ENCODE measurements at places on chromosomes 1 and 21.

- no peak for DNase-seq
Observed at GRCh38 chr1:209884665-209885117, 53.3 kb upstream of the SYT14 start.

DNA sequence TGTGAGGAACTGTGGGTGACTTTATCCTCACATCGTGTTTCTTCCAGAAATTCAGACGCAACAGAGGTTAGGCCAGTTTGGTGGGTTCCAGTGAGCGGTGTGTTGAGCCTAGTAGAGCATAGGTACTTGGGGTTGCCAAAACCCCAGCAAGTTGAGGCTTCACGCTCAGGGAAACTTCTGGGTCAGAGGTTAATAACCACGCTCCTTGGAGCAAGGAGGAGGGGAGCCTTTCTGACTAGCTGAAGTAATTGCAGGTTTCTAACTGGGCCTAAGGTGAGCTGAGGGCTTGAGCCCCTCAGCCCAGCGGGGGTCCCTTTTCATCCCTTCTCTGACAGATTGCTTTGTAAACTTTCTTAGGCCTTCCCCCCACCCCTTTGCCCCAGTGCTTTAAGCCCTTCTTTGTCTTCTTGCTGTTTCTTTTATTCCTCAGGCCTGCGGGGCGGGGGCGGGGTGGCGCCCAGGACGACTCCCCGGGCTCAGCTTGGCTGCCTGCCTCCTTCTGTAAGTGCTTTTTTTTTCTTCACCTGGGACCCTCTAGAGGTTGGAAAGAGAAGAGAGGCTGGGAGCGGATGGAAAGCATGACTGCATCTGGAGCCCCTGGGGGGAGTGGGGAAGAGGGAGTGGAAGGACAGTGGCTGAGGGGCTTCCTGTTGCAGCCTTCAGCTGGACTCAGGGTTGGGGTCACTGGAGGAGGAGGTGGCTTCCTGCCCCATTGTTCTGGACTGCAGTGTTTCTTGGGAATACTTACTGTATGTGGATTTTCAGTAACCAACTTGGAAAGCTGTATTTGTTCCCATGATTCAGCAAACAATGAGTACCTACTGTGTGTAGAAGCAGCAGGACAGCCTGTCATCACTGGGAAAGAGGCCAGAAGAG lies 1.3 kb upstream of the ZNF436 start:
- no peak for DNase-seq

DNA sequence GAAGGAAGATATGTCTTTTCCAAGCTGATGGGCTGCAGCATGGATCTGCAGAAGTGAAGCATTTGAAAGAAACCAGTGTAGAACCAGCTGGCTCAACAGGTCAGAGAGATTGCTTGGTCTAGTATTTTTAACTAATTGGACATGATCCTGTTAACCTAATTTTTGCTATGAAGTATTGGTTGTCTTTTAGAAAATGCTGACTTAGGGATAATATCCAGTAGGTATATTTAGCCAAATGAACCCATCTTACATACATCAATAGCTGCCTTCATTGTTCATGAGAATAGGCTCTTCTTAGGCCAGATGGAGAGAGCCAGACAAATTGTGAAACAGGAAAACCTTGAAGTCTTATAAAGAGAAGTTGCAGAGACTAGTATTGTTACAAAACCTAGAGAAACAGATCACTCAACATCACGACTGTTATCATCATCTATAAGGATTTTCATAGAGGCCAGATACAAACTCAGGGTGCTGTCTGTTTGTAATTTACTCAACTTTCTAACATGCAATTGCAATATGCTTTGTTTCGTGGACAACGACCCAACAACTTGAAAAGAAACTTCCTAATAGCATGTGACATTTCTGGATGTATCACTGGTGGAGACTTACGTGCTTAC lies 148.2 kb downstream of the DISC1 start:
- no peak for DNase-seq

GRCh38 chr1:167418391-167418790 lies 99.9 kb downstream of the CD247 start:
- no peak for DNase-seq

DNA sequence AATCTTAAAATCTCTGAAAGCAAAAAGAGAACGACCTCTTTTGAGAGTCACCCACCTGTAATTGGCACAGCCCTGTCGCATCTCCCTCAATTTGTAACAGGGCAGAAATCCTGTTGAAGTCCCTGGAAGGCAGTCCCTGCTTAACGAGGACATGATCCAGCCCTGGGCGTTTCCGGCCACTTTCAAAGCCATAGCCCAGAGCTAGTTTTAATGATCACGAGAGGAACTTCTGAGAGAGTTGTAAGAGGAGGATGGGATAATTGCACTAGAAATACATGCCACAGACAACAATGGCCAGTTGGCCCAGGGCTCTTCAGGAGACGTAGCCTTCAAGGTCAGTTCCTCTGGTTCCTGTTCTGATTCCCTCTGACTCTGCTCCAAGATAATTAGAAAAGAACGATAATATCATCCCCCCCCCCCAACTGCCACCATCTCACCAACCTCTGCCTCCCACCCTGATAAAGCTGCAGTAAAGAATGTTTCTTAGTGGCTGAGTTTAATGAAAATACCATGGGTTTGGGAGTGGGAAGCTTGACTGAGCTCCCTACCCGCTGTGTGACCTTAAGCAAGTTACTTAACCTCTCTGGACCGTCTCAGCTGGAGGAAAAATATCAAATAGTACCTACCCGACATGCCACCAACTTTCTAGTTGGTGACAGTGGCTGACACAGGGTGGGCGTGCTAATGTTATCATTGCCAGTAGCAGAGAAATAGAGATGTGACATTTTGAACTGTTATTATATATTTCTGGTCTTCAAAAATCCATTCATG lies 140.0 kb downstream of the OMA1 start:
- DNase-seq = no peak

GRCh38 chr1:246760422-246761347 lies 36.5 kb downstream of the SCCPDH start:
- DNase-seq = no peak

DNA sequence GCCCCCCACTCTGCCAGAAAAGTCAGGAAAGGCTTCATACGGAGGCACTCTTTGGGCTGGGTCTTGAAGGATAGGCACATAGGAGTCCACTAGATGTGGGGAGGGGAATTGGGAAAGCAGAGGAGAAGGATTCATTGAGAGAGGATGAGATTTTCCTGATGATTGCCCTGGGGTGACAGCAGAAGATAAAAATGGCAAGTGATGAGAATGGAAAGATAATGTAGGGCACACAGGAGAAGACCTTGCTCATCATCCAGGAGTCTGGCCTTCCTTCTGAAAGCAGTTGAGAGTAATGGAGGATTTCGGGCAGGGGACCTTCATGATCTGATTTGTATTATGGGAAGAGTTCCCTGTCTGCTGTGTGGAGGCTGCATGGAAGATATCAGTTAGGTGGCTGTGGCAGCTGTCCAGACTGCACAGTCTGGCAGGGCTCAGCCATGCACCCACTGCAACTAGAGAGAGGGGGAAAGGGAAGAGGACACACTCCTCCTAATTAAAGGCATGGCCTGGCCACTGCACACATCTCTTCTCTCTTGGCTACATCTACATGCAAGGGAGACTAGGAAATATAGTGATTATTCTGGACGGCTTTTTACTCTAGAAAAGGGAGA lies 9.6 kb upstream of the FABP3 start:
- no peak for DNase-seq

GRCh38 chr1:8090241-8090702 lies 64.2 kb upstream of the ERRFI1 start:
- no peak for DNase-seq

GRCh38 chr1:186915555-186915954 lies 86.8 kb downstream of the PLA2G4A start:
- DNase-seq = no peak

DNA sequence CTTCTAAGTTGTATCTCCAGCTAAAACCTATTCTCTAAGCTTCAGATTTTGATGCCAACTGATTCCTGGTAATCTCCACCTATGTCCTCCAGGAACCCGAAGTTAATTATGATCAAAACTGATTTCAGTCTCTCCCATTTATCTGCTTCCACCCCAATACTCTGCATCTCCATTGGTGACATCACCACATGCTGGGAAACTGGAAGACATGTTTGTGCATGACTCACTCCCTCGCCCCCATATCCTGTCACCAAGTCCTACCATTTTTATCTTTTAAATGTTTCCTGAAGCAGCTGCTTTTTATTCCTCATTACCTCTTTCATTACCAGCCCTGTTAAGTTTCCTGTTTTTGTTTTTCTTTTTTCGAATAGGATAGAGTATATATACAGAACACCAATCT lies 228.5 kb downstream of the LRRC40 start:
- no peak for DNase-seq

DNA sequence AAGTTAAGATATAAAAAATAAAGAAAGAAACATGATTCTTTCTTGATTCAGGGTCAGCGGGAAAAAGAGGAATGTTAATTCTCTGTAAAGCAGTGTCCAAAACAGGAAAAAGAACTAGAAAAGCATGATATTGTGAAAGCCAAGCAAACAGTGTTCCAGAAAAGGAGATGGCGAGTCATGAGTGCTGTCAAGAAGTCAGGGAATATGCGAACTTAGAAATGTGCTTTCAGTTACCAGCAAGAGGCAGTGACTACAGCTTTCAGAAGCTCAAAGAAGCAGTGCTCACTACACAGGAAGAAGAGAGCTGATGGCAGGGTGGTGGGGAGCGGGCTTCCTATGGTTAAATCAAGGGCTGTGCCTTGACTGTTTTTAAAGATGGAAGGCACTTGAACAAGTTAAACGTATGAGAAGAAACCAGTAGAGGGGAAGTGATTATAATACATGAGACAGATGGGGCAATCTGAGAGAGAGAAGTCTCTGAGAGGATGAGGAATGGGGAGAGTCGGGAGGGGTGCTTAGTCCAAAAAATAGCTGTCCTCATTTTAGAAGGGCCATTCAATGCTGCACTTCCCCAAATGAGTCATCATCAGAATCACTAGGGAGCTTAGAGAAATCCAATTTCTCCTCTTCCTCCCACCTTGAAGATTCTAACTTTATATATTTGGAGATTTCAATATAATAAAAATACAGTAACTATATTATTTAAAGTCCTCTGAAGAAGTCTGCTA lies 90.4 kb downstream of the KCNK1 start:
- no peak for DNase-seq

- no peak for DNase-seq
Observed at GRCh38 chr1:41390573-41390972, 29.3 kb downstream of the FOXO6 start.

GRCh38 chr1:225928186-225929175 lies 4.4 kb upstream of the PYCR2 start:
- no peak for DNase-seq

DNA sequence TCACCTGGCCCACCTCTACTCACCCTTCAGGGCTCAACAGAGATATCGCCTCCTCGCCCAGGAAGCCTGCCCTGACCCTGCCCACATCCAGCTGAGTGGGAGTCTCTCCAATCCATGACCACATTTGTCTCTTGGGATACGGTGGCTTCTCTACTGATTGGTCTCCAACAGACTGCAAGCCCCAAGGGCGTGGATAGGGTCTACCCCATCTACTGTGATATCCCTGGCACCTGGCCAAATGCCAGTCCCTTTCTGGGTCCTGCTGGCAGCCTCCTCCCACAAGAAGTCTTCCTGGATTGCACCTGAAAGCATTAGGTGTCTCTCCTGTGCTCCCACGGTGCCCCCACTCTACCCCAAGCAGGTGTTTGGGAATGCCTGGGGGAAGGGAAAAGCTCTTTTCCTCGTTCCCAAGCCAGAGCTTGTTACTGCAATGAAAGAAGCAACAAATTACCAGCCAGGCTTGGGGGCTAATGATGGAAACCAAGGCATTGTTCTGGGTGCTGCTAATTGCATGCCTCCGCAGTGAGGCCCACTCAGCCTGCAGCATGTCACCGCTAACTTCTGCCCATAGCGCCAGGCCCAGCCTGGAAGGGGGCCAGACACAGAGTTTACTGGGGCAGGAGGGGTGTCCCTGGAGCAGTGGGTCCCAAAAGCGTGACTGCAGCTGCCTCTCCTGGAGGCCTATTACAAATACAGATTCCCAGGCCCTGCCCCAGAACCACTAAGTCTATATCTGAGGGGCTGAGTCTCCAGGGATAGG lies 90.7 kb upstream of the IFFO2 start:
- no peak for DNase-seq

DNA sequence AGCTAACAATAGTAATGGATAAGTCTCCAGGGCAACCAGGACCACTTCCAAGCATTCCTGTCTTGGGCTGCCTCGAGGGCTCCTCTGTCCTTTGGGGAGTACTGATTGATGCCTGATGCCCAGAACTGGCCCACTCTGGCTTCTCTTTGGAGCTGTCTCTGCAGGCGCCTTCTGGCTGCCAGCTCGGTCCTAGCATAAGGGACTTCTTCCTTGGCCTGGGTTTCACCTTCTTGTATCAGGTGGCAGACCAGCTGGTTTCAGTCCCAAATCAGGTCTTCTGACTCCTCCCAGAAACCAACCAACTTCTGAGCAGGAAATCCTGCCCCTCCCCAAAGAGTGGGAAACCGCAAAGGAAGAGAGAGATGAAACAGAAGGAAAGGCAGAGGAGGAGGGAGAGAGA lies 10.6 kb downstream of the G0S2 start:
- no peak for DNase-seq

DNA sequence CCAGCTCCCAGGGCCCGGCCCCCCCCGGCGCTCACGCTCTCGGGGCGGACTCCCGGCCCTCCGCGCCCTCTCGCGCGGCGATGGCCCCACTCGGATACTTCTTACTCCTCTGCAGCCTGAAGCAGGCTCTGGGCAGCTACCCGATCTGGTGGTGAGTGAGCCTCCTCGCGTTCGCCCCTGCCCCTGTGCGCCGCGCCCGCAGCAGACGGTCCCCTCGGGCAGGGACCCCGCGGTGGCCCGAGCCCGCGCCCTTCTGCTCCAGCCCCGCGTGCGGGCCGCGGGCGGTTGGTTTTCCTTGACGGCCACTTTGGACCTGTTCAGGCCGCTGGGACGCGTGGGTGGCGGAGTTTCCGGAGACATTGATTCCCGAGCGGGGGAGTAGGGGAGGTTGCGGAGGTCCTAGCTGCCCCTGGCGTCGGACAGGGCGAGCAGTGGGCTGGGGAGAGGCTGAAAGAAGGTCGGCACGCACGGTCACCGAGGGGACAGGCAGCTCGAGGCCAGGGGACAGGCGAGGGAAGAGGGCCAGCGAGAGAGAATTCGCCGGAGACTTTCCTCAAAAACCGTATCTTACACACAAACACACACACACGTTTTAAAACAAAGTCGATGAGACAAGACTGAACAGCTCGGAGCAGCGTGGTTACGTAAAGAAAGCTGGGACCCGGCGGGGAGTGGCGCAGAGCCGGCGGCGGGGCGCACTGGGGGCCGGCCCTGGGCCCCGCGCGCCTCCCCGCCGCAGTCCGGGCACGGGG lies 427 bp downstream of the WNT3A start:
- DNase-seq = no peak

GRCh38 chr1:185337246-185337645 lies 20.2 kb upstream of the IVNS1ABP start:
- DNase-seq = no peak
